ENCODE measurements at places on chromosomes 6 and 20. TPM values are rescaled to one million over a fixed set of nuclear protein-coding genes. Genes with fewer than 3 reads are reported as not detected.

The DUSP22 gene
- 129 TPM for total RNA-seq

The HEY2 gene
- 7.3 TPM for total RNA-seq

The LCA5 gene
- 15.4 TPM for total RNA-seq

The CALHM6 gene
- total RNA-seq = 9.7 TPM

The LHFPL5 gene
- 0.24 TPM for total RNA-seq

GRCh38 chr20:855466-856360 is 22.2 kb downstream of the FAM110A start:
- DNase-seq = no peak

- DNase-seq = no peak
Measured at GRCh38 chr6:109124219-109124618, 28.9 kb downstream of the CEP57L1 start.

DNA sequence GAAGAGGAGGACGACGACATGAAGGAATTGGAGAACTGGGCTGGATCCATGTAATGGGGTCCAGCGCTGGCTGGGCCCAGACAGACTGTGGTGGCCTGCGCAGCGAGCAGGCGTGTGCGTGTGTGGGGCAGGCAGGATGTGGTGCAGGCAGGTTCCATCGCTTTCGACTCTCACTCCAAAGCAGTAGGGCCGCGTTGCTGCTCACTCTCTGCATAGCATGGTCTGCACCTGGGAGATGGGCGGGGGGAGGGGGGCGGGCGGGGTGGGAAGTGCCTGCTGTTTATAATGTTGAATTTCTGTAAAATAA is 42.3 kb downstream of the CHMP4B start:
- no peak for DNase-seq

GRCh38 chr6:118663993-118664985 is 12.9 kb upstream of the CEP85L start:
- no peak for DNase-seq

GRCh38 chr6:168826726-168827585 is 386.0 kb downstream of the SMOC2 start:
- no peak for DNase-seq

GRCh38 chr6:157520596-157521361 is 139.8 kb downstream of the ZDHHC14 start:
- DNase-seq = no peak

DNA sequence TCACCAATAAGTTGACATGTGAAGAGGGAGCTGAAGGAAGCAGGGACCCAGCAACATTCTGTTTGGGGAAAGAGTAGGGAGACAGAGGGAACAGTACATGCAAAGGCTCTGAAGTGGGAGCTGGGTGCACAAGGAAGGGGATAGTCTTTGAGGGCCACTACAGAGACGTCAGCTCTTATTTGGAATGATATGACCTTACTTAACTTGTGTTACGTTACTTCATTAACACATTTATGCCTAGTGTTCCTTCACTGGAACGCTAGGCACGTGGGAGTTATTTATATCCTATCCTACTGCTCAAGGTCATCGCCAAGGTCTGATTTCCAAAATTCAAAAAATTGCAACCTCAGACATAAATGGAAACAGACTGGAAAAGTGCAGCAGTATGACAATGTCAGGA is 20.2 kb downstream of the NAPB start:
- no peak for DNase-seq

GRCh38 chr6:39669973-39670342 is 55.2 kb downstream of the KIF6 start:
- DNase-seq = no peak

GRCh38 chr6:151385177-151385576 is 6.2 kb downstream of the ZBTB2 start:
- no peak for DNase-seq

DNA sequence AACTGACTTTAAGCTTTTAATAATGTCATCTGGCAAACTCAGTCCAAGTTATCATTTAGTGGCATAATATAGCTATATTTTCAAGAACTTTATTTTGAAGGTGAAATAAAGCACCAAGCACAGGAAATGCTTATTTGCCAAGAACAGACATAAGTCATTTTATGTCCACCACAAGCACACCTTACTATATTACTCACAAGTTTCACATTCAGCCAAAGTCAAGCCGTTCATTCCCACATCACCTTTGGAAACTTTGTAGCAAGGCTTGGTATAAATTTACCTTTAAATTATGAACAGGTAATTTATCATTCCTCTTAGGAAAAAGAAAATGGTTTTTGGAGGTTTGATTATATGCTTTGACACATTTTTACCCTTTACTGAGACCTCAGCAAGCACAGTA is 236.8 kb upstream of the FKBP1C start:
- no peak for DNase-seq

DNA sequence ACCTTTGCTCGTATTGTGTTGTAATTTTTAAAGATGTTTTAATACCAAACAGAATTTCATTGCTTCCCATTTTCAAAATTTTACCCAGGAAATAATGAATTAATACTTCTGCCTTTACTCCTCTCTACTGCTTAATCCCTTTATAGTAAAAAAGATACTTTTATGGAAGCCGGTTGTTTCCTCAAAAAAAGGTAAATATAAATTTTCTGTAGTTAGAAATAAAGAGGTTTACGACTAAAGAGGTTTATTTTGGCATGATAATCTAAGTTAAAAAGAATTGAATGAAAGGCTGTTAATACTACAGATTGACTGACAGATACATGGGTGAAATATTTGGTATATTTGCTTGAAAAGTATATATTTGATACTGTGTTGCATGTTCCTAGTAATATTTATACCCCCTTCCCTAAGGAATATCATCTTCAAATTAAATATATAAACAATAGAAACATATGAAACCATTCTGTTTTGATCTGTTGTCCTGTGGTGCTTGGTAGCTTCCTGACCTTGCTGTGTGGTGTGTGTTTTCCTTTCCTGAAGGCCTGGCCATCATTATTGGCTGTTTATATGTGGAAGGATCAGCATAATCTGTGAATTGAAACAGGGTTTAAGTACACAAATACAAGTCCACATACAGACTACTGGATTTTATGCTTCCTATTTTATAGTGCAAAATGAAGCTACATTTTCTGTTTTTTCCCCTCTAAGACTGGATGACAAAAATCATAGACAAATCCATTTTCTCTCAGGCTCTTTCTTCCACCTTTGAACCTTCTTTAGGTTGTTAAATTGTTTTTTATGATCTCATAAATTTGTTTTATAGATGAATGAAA is 2.3 kb downstream of the LIN28B start:
- no peak for DNase-seq
